Mucosa of gallbladder (tissue), 1 donor: ENCODE measurements at places on chromosomes 12 and 14. TPM values are rescaled to one million over a fixed set of nuclear protein-coding genes. Genes with fewer than 3 reads are reported as not detected.
A peak's percentile ranks its signal among the peaks of the same experiment; 100 is the strongest.

The COX8C gene
- total RNA-seq = 0.43 TPM

The KLRG1 gene
- 3.3 TPM for total RNA-seq

The MNAT1 gene
- total RNA-seq = 26.1 TPM

The FGD4 gene
- 75.6 TPM for total RNA-seq

GRCh38 chr12:25384893-25385248, 134.1 kb upstream of the KRAS start:
- DNase-seq = no peak

- no peak for DNase-seq
These were observed 1.1 kb downstream of the INHBE start for GRCh38 chr12:57456145-57456700.

- peak; percentile 83 for DNase-seq
These were observed 8.2 kb downstream of the VDR start for GRCh38 chr12:47896633-47897032.

DNA sequence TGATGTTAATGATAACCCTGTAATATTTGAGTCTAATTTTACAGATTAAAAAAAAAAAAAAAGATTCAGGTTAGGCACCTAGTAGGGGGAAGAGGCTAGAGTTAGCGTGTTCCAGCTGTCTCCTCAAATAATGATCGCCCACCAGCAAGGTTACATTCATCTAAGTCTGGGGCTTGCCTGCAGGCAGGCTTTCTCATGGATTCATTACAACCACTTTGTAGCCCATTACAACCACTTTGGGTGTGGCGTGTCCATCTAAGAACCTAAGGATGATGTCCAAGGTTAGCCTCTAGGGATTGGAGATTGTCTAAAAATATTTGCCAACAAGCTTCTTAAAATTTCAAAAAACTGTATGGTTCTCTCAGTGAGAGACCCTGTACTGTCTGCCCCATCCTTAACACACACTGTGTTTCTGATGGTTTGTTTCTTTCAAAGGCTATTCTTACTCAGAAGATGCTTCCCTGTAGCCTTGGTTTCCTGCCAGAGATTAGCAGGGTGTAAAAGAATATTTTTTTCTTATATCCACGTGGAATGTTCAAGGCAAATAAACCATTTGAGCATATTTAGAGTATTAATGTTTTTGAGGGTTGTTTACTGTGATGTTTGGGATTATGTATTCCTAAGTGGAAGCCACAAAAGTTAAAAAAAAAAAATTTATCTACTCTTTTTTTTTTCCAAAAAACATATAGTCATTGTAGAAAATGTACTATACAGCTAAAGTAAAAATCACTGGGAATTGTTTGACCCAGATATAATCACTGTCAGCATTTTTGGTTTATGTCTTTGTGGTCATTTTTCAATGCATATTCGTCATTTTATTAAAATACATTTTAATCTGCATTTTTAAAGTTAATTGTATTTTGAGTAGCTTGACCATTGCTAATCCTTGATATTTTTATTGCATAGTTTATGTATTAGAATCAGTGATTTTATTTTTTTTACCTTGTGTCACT, 1.7 kb downstream of the DYNC1H1 start:
- DNase-seq = no peak

DNA sequence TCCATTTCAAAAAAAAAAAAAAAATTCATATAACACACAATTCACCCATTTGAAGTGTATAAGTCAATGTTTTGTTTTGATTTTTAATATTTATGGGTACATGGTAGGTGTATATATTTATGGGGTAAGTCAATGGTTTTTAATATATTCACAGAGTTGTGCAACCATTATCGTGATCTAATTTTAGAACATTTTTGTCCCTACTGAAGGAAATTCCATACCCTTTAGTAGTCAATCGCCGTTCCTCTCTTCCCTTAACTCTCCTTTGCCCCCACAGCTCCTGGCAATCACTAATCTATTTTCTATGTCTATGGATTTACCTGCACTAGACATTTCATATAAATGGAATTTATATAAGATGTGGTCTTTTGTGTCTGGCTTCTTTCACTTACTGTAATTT, 92.8 kb downstream of the TRAFD1 start:
- no peak for DNase-seq
